ENCODE measurements at places on chromosomes 5 and 9.

- DNase-seq: no peak
Observed at GRCh38 chr5:14330729-14331385, 187.7 kb downstream of the TRIO start.

DNA sequence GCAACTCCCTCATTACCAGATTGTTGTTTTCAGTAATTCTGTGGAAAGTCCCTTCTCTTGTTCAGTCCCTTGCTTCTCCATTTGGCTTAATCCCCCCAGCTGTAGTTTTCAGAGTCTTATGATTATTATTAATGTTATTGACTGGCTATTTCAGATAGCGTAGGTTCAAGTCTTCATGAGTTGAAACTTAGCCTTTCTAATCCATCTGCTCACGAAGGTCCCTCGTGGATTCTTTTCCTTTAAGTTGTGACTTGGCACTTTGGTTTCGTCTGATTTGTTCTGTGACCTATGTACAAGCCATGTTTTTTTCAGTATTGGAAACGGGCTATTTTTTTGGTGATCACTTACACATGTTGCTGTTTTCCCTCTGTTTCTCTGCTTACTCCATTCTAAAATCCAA lies 260.3 kb downstream of the TMEM167A start:
- DNase-seq: no peak

- DNase-seq: no peak
Observed at GRCh38 chr5:149406203-149406978, 27.3 kb upstream of the IL17B start.

GRCh38 chr9:126704892-126705766 lies 91.4 kb downstream of the LMX1B start:
- peak; percentile 91 for DNase-seq

- no peak for DNase-seq
Observed at GRCh38 chr9:15612962-15613361, 60.1 kb downstream of the CCDC171 start.

DNA sequence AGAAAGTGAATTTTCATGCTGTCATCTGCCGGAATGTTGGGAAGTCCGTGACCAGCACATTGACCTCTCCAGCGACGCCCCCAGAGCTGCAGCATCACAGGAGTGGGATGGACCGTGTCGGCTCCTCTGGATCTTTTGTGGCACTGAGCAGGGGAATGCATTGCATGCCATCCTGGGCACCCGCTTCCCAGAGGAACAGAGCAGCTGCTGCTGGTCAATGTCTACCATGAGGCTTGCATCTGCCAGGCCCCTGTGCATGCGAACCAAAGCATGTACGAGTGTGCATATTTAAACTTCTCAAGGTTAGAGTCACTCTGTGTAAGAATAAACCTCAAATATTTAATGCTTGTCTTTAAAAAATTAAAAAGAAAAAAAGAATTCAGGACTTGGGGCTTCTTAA lies 414.8 kb downstream of the GADD45G start:
- DNase-seq: no peak

- DNase-seq: no peak
Observed at GRCh38 chr5:129935626-129936025, 31.4 kb downstream of the CHSY3 start.

DNA sequence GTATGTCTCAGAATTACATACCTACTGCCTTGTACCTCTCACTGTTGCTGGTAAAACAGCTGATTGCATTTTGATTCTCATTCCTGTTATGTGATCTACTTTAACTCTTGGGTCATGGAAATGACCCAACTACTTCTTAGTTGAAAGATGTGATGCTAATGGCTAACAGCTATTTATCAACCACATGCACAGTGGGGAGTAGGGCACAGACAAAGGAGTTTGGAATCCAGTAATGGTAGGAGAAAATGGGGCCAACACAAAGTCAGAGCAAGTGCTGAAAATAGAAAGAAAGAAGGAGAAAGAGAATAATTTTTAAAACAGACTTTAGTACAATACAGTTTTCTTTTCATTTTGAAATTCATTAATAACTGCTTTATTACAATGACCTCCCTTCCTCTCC lies 241.0 kb downstream of the PTPRD start:
- DNase-seq: no peak

DNA sequence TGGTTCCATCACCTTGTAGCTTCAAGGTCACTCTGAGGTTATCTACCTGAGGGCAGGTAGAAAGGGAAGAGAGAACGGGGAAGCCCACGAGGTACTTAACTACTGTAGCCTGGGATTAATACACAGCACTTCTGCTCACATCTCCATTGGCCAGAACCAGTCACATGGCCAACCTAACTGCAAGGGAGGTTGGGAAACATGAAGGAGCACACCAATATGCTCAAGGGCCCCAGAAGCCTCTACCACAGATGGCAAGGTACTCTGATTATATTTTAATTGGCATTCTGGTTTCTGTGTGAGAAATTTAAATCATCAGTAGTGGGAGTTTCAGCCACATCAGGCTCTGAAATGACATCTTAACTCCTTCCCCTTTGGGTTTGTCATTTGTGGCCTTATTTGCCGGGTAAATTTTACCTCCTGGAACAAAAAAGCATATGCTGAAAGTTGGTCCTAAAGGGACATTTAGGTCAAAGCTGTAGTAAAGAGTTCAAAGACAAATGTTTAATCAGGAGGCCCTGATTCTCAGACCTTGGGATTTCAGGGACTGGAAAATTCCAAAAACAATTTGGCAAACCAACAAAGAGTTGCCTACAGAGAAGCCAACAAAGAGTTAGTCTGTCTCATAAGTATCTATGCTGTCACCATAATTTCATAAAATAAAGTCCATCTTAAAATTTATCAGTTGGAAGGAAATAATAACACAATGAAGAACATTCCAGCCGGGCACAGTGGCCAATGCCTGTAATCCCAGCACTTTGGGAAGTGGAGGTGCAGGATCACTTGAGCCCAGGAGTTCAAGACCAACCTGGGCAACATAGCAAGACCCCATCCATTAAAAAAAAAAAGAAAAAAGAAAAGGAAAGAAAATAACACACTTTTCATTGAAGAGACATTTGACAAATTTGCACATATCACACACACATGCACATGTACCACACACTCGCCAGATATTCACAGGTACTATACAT lies 13.8 kb upstream of the MVB12B start:
- no peak for DNase-seq

- no peak for DNase-seq
Observed at GRCh38 chr5:83095957-83096539, 18.7 kb downstream of the XRCC4 start.

- no peak for DNase-seq
Observed at GRCh38 chr5:96629774-96630173, 32.4 kb upstream of the CAST start.

DNA sequence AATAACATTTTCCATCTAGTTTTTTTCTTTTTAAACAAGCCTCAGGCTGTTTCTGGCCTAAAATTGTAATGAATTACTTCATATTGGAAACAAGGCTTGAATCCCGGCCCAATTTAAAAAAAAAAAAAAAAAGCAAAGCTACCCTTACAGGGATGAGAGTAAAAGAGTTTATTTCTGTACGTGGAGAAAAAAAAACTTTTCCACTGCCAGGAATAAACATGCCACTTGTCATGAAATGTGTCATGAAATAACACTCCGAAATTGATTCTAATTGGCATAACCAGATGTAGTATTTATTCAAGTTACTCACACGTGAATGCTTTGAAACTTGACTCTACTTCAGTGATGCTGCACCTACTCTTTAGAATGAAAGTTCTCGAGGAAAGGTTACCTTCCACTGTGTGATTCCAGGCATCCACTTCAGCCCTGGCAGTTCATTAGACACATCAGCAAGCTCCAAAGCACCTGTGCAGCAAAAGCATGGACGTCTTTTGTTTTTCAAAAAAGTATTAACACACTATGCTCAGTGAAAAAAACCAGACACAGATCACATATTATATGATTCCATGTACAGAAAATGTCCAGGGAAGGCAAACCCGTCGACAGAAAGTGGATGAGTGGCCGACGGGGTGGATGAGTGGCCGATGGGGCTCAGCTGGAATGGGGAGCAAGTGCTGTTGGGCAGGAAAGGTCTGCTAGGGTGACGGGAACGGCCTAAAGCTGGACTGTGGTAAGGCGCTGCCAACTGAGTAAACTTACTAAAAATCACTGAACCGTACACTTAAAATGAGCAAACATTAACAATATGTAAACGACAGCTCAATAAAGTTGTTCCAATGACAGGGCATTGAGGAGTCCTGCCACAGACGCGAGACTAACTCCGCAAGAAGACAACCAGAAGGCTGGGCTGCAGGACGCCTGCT lies 21.2 kb downstream of the NSUN2 start:
- no peak for DNase-seq

GRCh38 chr5:95057615-95058014 lies 227.3 kb downstream of the MCTP1 start:
- DNase-seq: no peak

GRCh38 chr5:79436821-79437220 lies 77.1 kb downstream of the HOMER1 start:
- DNase-seq: no peak

DNA sequence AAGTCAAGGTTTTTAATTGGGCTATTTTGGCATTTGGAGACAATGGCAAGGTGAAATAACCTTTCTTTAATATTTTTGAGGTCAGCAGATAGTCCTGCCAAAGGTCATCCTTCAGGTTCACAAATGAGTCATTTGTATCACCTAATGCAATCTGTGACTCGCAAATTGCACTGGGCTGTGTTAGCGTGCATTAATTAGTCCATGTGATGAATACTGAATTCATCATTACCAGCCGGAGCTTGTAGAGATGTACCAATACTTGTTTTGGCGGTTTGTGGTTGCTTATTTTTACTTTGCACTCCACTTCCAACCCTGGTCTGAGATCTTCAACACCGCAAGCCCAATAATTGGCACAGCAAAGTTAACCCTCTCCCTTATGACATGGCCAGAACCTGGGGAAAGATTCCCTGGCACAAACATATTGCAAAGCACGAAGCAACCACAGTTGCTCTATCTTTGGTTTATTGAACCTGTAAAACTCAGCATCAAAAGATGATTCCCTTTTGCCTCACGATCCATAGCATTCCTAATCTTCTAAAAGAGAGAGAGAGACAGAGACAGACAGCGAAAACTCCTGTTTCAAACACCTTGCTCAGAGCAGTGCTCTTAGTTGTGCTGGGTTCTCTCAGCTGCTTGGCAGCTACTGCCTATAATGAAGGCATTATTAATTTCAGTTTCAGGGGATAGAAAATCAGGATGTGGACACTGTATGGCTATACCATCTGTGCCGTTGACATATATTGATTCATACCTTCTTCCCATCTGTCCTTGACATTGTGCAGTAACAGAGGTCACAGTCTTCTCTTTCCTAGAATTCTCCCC lies 178.1 kb downstream of the EBF1 start:
- DNase-seq: no peak

GRCh38 chr5:34957321-34957720 lies 28.0 kb downstream of the DNAJC21 start:
- no peak for DNase-seq

GRCh38 chr5:87661784-87662566 lies 249.2 kb upstream of the CCNH start:
- no peak for DNase-seq

GRCh38 chr5:55096861-55097260 lies 5.6 kb upstream of the GZMA start:
- DNase-seq: peak; percentile 15

DNA sequence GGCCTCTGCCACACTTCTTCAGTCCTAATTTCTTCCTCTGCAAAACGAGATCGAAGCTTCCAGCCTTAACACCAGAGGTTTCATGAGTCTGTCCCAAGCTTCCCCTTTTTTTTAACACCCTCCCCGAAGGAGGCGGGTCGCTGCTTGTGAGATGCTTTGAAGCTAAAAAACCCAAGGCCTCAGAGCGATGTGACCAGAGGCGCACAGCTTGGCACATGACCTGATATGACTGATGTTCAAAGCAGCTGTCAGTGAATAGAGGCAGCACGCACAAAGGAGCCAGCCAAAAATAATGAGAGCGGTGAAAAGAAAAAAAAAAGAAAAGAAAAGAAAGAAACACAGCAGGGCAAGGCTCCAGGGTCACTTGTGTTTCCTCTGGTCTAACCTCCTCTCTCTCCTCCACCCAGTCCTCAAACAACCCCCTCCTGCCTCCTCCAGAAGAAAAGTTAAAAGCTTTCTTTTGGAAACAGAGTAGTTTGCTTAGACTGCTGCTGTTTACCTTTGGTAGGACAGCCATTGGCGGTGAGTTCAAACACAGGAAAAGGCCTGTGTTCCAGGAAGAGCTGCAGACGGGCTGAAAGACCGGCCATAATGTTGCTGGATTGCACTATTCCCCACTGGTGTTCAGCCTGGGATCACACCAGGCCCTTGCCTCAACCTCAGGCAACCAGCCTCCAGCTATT lies 10.9 kb upstream of the ZNF366 start:
- no peak for DNase-seq

GRCh38 chr5:75072061-75072460 lies 19.7 kb upstream of the GCNT4 start:
- DNase-seq: no peak

- DNase-seq: no peak
Observed at GRCh38 chr5:125484742-125485641, 738.6 kb upstream of the ZNF608 start.

GRCh38 chr9:134950386-134951210 lies 32.9 kb upstream of the FCN1 start:
- DNase-seq: no peak

- DNase-seq: no peak
Observed at GRCh38 chr5:129445379-129445778, 14.7 kb upstream of the ADAMTS19 start.

DNA sequence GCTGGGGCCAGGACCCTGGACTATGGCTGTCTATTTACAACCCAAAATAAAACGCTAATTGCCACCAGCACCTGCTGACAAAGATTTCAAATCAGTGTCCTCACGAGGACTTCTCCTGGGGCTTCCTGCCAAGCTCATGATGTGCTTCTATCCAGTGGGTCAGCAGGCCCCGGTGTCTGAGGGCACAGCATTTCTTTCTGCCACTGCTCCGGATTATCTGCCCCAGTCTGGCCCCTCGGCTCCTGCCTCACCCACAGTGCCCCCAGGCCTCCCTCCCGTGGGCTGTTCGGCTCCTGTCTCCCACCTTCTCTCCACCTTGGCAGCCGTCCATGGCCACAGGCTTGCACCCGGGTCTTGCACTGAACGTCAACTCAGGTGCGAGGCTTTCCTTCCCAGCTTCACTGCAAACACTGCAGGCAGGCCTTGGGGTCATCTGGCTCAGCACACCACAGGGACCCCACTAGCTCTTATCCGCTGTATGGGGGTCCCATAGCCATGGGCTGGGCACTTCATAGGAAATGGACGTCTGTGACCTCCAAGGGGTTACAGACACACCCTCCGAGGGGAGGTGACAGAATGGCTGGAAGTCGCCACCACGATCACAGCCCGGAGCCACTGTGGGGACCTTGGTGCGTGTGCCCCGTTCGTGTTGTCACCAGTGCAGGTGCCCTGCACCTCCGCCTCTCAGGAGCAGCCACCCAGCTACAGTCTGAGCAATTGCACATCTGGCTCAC lies 43.8 kb upstream of the FCN1 start:
- DNase-seq: no peak

GRCh38 chr9:14432666-14433350 lies 118.9 kb upstream of the NFIB start:
- DNase-seq: no peak
